Stimulated activated CD8-positive, alpha-beta memory T cell treated with anti-CD3 and anti-CD28 coated beads, Interleukin-15, amount 100 ng/mL, for 1 hour (primary cell): ENCODE measurements at places on chromosomes 5 and 9.

DNA sequence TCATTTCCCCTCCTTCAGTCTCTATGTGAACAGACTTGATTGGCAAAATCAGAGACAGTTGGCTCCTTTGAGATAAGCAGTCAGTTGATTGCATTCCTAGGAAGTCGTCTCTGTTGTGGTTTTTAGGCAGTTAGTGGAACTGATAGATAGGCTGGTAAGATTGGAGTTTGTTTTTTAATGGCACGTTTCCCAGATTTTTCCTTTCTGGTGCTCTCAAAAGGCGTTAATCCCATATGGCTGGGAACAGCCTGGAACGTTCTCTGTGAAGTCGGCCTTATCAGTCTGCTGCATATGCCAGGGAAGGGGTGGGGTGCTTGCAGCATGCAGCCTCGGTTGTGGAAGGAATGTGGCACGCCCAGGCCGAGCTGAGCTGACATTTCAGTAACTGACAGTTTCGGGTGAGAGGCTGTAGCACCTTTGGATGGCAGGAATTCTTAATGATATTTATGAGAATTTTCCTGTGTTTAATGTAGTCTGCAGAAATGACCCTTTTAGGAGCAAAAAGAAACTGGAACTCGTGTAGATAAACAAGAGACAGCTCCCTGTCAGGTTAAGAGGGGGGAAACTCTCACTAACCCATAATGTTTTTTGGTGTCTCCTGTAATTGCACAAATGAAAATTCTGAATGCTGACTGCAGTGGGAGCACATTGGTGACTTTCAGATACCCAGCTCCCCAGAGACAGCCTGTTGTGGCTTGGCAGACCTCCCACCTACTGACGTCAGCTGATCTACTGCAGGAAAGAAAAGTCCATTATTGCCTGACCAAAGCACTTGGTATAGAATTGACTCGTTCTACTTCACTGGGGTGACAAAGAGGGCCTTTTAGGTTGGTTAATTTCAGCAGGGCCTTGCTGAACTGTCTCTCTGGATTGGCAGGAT is 6.3 kb downstream of the SPTAN1 start:
- DNase-seq: no peak

- no peak for DNase-seq
These were observed 32.5 kb downstream of the CSF1R start for GRCh38 chr5:150053713-150054392.

GRCh38 chr5:149069711-149070110 is 6.8 kb upstream of the SH3TC2 start:
- DNase-seq: no peak

- no peak for DNase-seq
These were observed 871.4 kb upstream of the CDH10 start for GRCh38 chr5:25516141-25516540.

DNA sequence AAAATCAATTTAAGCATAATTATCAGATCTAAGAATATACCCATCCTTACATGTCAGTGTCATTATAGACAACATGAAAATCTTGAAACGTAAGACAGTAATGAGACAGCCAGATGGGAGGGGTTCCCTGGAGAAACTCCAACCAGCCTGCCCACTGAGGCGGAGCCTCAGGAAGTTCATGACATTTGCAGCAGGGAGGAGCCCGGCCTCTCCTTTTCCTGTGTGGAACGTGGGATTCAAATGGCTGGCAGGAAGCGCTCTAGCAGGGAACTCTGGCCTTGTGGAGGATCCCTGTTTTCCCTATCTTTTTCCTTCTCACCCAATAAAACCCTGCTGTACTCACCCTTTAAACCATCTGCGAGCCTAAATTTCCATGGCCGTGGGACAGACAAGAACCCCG is 176.6 kb upstream of the KCNN2 start:
- no peak for DNase-seq

DNA sequence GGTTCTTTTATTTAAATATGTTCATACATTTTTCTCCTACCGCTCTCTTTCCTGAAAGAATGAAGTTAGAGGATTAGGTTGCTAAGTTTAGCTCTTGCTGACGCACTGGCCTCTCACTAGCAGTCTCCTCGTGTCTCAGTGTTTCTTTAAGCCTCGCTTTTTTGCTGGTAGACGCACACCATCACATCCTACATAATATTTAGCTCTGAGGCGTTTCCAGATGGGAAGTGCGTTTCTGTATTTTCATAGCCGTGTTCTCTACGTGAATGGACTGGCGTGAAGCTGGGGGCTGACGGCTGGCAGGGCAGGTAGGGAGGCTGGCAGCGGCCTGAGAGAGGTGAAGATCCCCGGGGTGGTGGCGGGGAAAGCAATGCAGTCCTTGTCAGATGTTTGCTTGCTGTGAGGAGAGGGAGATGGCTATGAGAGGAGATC is 79.2 kb upstream of the SPRY4 start:
- DNase-seq: no peak

- no peak for DNase-seq
These were observed 104.0 kb downstream of the MAMDC2 start for GRCh38 chr9:70147651-70148050.

GRCh38 chr5:16418471-16418922 is 47.1 kb downstream of the ZNF622 start:
- DNase-seq: no peak

DNA sequence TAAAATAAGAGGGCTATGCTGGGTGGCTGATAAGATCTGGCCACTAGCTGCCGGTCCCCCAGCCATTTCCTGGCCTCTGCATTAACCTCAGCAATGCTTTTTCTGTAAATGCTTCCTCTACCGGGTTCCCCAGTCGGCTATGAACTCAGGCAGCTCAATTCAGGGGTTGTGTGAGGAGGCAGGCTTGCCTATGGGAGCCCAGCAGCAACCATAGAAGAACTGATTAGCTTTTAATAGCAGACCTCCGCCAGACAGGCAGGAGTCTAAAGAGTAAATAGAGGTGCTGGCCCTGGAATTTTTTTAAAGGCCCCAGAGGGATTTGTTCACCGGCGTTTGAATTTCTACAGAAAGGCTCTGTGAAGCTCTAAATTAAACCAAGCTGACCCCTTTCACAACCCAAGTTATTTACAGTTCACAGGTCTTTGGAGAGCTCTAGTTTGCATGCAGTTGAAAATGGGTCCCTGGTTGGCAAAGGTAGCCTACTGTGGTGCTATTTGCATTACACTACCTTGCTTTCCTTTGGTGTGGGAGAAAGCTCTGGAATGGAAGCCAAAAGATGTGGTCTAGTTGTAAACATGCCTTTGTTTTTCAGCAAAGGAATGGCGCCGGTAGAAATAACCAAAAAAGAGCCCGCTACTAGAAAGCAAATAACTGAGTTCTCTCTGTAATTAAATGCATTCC is 289.7 kb upstream of the SEMA6A start:
- DNase-seq: no peak
